Glutamatergic neuron (in vitro differentiated cells): ENCODE measurements at places on chromosomes 11 and 22. TPM values are rescaled to one million over a fixed set of nuclear protein-coding genes. Genes with fewer than 3 reads are reported as not detected.

DNA sequence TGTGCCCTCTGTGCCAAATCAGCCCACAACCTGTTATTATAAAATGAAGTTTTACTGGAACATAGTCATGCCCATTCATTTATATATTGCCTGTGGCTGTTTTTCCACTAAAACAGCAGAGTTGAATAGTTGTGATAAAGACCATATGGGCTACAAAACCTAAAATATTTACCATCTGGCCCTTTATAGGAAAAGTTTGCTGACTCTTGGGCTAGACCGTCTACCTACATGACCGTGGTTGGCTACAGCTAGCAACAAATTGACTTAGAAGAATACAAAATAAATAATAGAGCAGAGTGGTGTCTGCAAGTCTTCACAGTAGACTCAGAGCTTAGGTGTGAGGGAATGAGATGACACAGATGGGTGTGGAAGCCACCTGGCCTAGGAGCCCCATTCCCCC, 11.2 kb upstream of the IL18BP start:
- DNase-seq, result no peak

DNA sequence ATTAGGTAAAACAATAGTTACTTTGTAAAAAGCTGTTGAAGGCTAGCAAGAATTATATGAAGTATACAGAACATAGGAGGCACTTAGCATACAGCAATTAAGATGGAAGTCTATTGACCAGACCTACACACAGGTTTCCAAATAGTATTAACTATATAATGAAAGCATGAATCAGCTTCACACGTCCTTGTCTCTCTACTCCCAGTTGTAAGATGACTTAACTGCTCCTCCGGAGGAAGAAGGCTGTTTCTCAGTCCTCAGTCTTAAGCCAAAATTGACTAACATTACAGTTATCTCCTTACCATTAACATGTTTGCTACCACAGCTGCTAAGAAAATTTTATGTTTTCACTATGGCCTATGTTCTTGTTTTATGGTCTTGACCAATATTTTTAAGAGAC, 24.7 kb downstream of the SIK3 start:
- no peak for DNase-seq

DNA sequence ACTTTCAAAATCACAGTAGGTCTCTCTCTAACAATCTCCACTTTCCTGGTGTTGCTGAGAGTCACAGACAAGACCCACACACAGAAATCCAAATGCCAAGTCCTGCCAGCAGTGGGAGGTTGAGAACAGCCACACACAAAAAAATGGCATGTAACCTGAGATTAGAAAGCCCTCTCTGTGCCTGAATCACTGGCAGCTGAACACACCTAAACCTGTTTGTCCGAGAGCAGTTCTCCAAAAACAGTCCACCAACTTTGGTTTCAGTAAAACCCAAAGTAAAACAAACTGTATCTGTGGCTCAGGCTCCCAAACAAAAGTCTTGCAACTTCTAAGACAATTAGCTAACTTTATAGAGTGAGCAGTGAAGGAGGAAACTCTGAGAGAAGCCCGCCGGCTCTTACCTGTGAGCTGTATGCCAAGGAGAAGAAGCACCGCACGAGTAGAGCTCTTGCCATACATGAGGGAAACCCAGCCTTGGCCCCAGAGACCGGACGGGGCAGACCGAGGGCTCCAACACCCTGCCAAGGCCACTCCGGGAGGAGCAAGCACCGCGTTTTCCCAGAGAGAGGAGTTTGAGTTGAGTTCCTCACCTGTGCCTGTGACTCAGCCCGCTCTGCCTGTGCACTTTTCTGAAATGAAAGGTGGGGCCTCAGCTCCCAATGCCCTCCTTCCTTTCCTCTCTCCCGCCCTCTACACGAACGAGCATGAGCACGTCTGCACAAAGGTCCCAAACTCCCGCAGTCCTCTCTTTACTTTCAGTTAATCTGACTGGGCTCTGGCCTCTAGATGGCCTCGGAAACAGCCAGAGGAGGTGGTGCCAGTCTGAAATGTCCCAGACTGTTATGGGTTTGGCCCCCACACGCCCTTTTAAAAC, at the start of gene MPZL2:
Gene MPZL2 (minus strand): TSS at position 603 of the 874 bp plus-strand sequence. CDS start 144 bp downstream, at position 459.
- DNase-seq, result peak; percentile 19

GRCh38 chr22:41240377-41241132, at the start of gene CHADL:
Gene CHADL (minus strand): TSS chr22:41240931. CDS start chr22:41240881, 50 bp downstream.
- DNase-seq, result peak; percentile 46

CCDC34 gene
- 3.5 TPM for total RNA-seq

GRCh38 chr11:108947654-108948570, 283.0 kb downstream of the DDX10 start:
- no peak for DNase-seq

SCGB2A2 gene
- not detected for total RNA-seq

- DNase-seq, result no peak
Observed at GRCh38 chr22:44224166-44224565, 43.4 kb downstream of the PARVG start.

GRCh38 chr11:2419638-2420501, 19.3 kb downstream of the TSSC4 start:
- DNase-seq, result peak; percentile 87

GRCh38 chr11:8699903-8700302, 17.3 kb downstream of the RPL27A start:
- DNase-seq, result no peak

- DNase-seq, result no peak
Observed at GRCh38 chr11:20616920-20617319, 17.5 kb downstream of the SLC6A5 start.

BDNF gene
- total RNA-seq, result 0.42 TPM

ASPHD2 gene
- 19.0 TPM for total RNA-seq

- peak; percentile 80 for DNase-seq
Observed at GRCh38 chr11:64743591-64744543, at the start of gene RASGRP2. Gene RASGRP2 (minus strand): TSS chr11:64744142. CDS start chr11:64742866, 1,276 bp downstream.

DNA sequence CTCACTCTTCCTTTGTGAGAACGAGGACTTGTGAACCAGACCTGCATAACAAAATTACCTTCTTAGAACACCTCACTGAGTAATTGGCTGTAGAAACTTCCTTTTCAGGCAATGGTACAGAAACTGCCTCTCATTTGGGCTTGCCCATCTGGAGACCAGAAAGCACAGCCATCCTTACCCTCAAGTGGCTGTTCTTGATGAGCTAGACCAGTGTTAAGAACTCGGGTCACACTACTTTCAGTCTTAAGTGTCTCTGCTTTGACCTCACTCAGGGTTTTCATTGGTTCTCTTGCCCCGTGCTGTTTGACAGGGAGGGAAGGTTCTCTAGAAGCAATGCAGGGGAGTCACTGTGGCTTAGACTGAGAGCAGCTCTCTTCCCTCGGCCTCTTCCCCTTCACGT, 29.3 kb downstream of the NAT10 start:
- DNase-seq, result no peak

PDHX gene
- 46.5 TPM for total RNA-seq

DNA sequence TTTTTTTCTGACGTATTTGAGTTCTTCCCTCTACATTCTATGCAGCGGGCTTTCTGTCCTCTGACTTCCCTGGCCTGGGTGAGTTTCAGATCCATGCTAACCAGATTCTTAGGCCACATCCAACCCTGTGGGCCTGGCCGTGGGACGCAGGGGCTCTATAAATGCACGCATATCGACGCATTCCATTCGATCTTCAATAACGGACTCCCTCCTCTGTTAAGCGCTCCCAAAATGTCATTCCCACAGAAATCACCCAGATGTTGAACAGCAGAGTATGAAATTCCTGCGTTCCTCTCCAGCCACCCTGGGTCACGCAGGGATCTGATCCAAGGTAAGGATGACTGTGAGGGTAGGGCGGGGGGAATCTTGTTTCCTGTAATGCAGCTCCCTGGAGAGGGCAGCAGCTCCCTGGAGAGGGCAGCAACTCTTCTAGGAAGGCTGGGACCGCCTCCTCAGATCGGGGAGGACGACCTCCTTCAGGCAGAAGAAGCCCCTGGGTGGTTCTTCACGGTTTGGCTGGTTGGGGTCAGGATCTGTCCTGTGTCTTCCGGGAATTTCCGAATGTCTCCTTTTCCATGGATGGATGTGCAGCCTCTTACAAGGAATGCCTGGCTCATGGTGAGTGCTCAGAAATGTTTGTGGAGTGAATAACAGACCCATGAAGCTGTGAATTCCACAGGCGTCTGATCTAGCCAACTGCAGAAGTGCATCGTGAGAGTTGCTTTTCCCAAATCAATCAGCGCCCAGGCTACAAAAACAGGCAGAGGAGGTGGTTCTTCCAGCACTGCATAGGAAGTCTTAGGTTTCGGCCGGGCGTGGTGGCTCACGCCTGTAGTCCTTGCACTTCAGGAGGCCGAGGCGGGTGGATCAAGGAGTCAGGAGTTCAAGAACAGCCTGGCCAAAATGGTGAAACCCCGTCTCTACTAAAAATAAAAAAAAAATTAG, 12.2 kb downstream of the MRGPRD start:
- DNase-seq, result peak; percentile 2

SYNGR1 gene
- total RNA-seq, result 49.5 TPM

GRCh38 chr11:100546714-100547113, 140.4 kb upstream of the ARHGAP42 start:
- DNase-seq, result no peak

GRCh38 chr11:72523991-72524390, 89.7 kb upstream of the CLPB start:
- DNase-seq, result no peak

DEAF1 gene
- 51.5 TPM for total RNA-seq

DNA sequence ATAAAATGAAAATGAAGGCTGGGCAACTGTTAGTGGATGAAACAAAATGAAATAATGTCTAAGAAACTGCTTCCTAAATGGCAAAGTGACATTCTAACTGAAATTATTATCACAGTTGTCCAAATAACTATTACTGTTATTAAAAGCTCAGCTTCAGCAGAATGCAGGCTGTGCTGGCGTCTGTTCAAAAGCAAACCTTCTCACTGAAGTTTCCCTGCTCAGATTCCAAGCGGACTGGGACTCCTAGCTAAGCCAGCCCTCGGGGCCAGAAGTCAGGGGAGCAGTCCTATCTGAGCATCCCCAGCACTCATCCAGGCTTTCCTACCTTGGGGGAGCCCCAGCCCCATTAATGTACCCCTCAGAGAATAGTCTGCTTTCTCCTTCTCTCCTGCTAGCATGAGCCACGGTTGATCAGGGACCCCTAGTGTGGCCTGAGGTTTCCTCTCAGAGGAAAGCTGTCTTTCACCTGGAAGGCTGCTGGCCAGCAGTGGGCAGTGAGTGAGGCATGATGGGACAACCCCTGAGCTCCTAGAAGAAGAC, 1167.3 kb downstream of the TBC1D22A start:
- no peak for DNase-seq

- DNase-seq, result no peak
Observed at GRCh38 chr11:85718126-85718943, 32.3 kb upstream of the CCDC89 start.

KCNK4 gene
- total RNA-seq, result 0.47 TPM
